ENCODE measurements at places on chromosomes 6 and 20. TPM values are rescaled to one million over a fixed set of nuclear protein-coding genes. Genes with fewer than 3 reads are reported as not detected.

B3GALT4 gene
- 24.7 TPM for total RNA-seq

ZNF334 gene
- total RNA-seq = 2.5 TPM

MOXD1 gene
- total RNA-seq = 32.2 TPM

GPX5 gene
- total RNA-seq = not detected

SLC32A1 gene
- total RNA-seq = not detected

- DNase-seq = no peak
- H3K4me3 ChIP-seq = no peak overlapping the region
- no peaks in the 10 kb centered on the region for H3K27me3 ChIP-seq
- H3K27ac ChIP-seq = no peak overlapping the region
- no peaks in the 10 kb centered on the region for H3K4me1 ChIP-seq
- no peaks in the 10 kb centered on the region for H3K36me3 ChIP-seq
Measured at GRCh38 chr6:63347599-63347998, 27.8 kb upstream of the LGSN start.

DNA sequence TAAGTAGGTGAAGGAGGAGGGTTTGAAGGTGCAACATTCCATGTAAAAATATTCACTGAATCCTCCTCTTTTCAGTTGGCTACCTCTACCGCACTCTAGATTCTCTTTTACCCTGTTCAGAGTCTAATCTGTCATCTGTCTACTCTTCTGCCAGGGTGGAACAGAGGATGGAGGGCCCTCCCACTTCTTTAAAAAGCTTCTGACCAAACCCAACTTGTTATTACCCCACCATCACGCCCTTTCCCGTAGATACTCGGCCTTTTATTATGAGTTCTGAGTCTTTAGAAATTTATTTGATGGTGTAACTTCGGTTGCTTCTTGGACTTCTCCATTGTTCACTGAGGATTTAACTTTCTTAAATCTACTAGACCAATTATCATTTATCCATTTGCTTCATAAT is 11.7 kb downstream of the STX11 start:
- H3K27me3 ChIP-seq = no peaks in the 10 kb centered on the region
- H3K4me3 ChIP-seq = no peak overlapping the region
- DNase-seq = no peak
- no peak overlapping the region for H3K27ac ChIP-seq
- peaks cover 14% of the 10 kb centered on the region for H3K4me1 ChIP-seq
- no peaks in the 10 kb centered on the region for H3K36me3 ChIP-seq

- no peaks in the 10 kb centered on the region for H3K27me3 ChIP-seq
- peaks cover under 1% of the 10 kb centered on the region for H3K36me3 ChIP-seq
- no peak for DNase-seq
- no peaks in the 10 kb centered on the region for H3K4me1 ChIP-seq
- H3K27ac ChIP-seq = no peak overlapping the region
Measured at GRCh38 chr6:87241304-87241703, 81.1 kb upstream of the SMIM8 start.

GRCh38 chr6:41449399-41450245 is 96.6 kb upstream of the FOXP4 start:
- H3K27me3 ChIP-seq = no peaks in the 10 kb centered on the region
- no peaks in the 10 kb centered on the region for H3K36me3 ChIP-seq
- peak overlapping the region; percentile 76 for H3K27ac ChIP-seq
- DNase-seq = no peak

DNA sequence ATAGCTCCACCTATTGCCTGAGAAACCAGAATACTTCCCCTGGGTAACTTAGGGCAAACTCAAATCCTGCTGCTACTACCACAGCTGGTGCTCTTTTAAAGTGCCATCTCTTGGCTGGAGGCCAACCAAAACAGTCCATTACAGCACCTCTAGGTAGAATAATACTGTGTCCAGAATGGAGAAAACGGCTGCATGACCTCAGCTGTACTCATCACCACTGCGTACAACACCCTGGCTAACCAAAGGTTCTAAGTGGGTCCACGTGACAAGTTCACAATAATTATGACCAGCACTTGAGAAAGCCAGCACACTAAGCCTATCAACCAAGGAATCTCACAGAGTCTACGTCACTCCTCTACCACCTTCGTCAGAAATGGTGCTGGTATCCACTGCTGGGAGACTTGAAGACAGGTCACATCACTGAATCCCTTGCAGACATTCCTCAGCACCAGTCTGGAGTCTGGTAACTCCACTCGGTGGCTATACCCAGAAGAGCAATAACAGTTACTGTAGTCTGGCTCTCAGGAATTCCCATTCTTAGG is 40.9 kb upstream of the PKIB start:
- H3K4me3 ChIP-seq = no peak overlapping the region
- no peaks in the 10 kb centered on the region for H3K36me3 ChIP-seq
- H3K27me3 ChIP-seq = no peaks in the 10 kb centered on the region
- H3K27ac ChIP-seq = no peak overlapping the region
- no peaks in the 10 kb centered on the region for H3K4me1 ChIP-seq

- peaks cover 28% of the 10 kb centered on the region for H3K36me3 ChIP-seq
- H3K4me1 ChIP-seq = peaks cover 32% of the 10 kb centered on the region
- H3K27ac ChIP-seq = no peak overlapping the region
- no peaks in the 10 kb centered on the region for H3K27me3 ChIP-seq
- no peak overlapping the region for H3K4me3 ChIP-seq
- DNase-seq = peak; percentile 83
Measured at GRCh38 chr20:41182296-41183212, 45.2 kb downstream of the PLCG1 start.

GRCh38 chr6:114281496-114281895 is 61.3 kb downstream of the HS3ST5 start:
- H3K36me3 ChIP-seq = no peaks in the 10 kb centered on the region
- H3K27me3 ChIP-seq = no peaks in the 10 kb centered on the region
- DNase-seq = no peak
- H3K4me3 ChIP-seq = no peak overlapping the region

GRCh38 chr6:7025861-7026260 is 81.9 kb upstream of the RREB1 start:
- H3K27ac ChIP-seq = no peak overlapping the region
- no peaks in the 10 kb centered on the region for H3K27me3 ChIP-seq
- H3K4me3 ChIP-seq = no peak overlapping the region
- no peak for DNase-seq
- no peaks in the 10 kb centered on the region for H3K4me1 ChIP-seq

GRCh38 chr6:119830494-119831295 is 481.1 kb upstream of the MAN1A1 start:
- no peak for DNase-seq
- H3K36me3 ChIP-seq = no peaks in the 10 kb centered on the region
- H3K27me3 ChIP-seq = no peaks in the 10 kb centered on the region
- H3K27ac ChIP-seq = no peak overlapping the region

- no peaks in the 10 kb centered on the region for H3K27me3 ChIP-seq
- H3K27ac ChIP-seq = no peak overlapping the region
- H3K36me3 ChIP-seq = no peaks in the 10 kb centered on the region
- H3K4me3 ChIP-seq = no peak overlapping the region
Measured at GRCh38 chr20:25739615-25740320, 43.1 kb upstream of the ZNF337 start.

GRCh38 chr20:5192570-5193431 is 66.0 kb downstream of the CDS2 start:
- H3K36me3 ChIP-seq = peaks cover 86% of the 10 kb centered on the region
- H3K27ac ChIP-seq = peak overlapping the region; percentile 79
- H3K27me3 ChIP-seq = no peaks in the 10 kb centered on the region
- H3K4me1 ChIP-seq = peaks cover 9% of the 10 kb centered on the region
- H3K4me3 ChIP-seq = no peak overlapping the region

GRCh38 chr6:89350281-89350966 is 2.1 kb downstream of the UBE2J1 start:
- peaks cover 65% of the 10 kb centered on the region for H3K4me1 ChIP-seq
- no peaks in the 10 kb centered on the region for H3K27me3 ChIP-seq

GRCh38 chr20:16311756-16312155 is 261.5 kb downstream of the KIF16B start:
- H3K36me3 ChIP-seq = no peaks in the 10 kb centered on the region
- DNase-seq = no peak
- no peak overlapping the region for H3K27ac ChIP-seq

GRCh38 chr6:170285482-170285881 is 5.4 kb downstream of the DLL1 start:
- H3K4me3 ChIP-seq = no peak overlapping the region
- H3K36me3 ChIP-seq = peaks cover 40% of the 10 kb centered on the region
- peaks cover 43% of the 10 kb centered on the region for H3K4me1 ChIP-seq
- no peak overlapping the region for H3K27ac ChIP-seq
- no peaks in the 10 kb centered on the region for H3K27me3 ChIP-seq
- no peak for DNase-seq

DNA sequence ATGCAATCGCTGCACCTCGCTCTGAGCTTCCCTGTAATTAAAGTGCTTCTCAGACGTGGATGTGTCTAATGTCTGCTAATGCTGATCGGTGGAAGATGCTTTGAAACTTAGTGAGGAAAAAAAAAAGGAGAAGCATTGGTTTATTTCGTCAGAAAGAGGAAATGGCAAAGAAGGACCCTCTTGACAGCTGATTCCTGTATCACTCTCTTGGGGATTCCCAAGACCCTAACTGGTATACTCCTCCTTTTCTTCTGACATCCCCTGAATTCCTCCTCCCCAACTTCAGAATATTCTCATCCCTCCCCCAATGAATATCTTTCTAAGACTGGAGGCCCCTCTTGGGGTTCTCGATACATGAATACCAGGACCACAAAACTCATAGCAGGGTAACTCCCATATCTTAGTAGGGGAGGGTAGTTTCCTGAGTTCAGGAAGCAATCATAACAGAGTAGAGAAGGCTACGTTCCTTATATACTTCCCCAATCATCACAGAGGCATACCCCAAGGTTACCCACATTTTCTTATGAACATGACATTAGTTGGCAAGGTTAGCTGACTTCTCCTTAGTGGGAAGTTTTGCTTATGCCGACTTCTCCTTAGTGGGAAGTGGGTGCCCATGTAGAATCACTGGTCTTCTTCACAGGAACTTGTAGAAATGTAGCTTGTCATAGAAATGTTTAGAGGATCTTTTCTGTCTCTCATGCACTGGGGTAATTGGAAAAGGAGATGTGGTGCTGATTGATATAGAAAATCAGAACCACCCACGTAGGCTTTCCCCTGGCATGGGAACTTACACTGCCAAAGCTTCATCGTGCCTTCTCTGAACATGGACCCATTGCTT is 63.8 kb upstream of the ATXN1 start:
- no peaks in the 10 kb centered on the region for H3K27me3 ChIP-seq
- no peak overlapping the region for H3K27ac ChIP-seq
- no peaks in the 10 kb centered on the region for H3K4me1 ChIP-seq
- no peak overlapping the region for H3K4me3 ChIP-seq
- H3K36me3 ChIP-seq = no peaks in the 10 kb centered on the region

DNA sequence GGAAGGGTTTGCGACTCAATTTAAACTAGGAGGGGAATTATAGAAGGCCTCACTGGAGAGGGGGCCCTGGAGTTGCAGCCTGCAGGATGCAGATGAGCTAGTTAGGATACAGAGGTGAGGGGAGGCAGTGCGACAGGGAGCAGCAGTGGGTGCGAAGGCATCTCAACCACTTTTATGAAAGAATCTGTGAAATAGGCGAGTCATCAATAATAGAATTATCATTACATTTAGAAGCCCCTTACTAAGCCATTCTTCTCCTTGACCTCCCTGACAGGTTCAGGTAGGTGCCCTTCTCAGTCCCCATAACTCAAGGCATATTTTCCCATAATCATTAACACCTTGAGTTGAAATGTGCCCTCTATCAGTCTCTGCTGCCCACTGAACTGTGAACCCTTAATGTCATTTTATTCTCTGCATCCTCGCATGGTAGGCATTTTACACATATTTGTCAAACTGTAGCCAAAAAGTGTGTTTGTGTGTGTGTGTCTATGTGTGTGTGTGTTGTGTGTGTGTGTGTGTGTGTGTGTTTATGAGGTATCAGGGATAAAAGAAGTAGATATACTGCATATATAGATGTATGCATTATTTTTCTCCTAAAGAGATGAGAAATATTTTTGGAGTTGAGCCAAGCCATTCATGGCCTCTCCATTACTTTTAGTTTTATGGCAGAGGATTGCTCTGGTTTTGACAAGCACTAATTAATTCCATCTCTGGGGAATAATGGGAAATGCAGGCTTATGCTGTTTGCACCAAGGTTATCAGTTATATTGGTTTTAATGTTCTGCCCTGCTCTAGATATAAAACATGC is 898.8 kb downstream of the KIF16B start:
- H3K4me3 ChIP-seq = no peak overlapping the region
- H3K4me1 ChIP-seq = peaks cover 5% of the 10 kb centered on the region
- no peaks in the 10 kb centered on the region for H3K27me3 ChIP-seq
- no peak overlapping the region for H3K27ac ChIP-seq
- H3K36me3 ChIP-seq = no peaks in the 10 kb centered on the region
- DNase-seq = no peak

GRCh38 chr6:31441365-31442267 is 38.2 kb downstream of the MICA start:
- no peaks in the 10 kb centered on the region for H3K36me3 ChIP-seq
- DNase-seq = peak; percentile 96
- no peak overlapping the region for H3K27ac ChIP-seq
- peaks cover 11% of the 10 kb centered on the region for H3K4me1 ChIP-seq

DNA sequence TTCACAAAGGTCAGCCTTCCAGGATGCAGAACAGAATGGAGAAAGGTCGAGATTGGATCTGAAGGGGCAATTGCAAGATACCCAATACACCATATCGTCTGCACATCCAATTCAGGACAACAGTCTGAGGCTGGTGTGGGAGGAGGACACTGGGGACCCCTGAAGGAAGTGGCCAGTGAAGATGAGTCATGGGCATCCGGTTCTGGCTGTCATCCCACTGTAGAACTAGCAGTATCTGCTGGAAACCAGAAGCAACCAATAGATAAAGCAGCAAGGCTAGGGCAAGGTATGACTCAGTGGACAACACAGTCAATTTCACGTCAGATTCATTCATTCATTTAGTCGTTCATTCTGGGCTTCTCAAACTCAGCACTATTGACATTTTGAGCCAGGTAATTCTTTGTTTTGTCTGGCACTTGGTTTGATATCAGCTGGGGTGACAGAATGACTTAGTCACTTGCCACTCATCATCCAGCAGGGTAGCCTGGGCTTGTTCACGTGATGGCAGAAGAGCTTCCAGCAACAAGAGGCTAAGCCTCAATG is 30.3 kb upstream of the SHLD1 start:
- no peak overlapping the region for H3K27ac ChIP-seq
- no peak overlapping the region for H3K4me3 ChIP-seq
- DNase-seq = no peak

Measured in esophagus muscularis mucosa (tissue), 4 donors.